ENCODE measurements at places on chromosomes 7 and 10.

GRCh38 chr10:16765509-16766375 is 51.5 kb downstream of the RSU1 start:
- no peak for DNase-seq

GRCh38 chr10:80211786-80212185 is 6.4 kb upstream of the ANXA11 start:
- DNase-seq, result no peak

GRCh38 chr10:133276435-133277201 is at the start of gene ADAM8:
Gene ADAM8, minus strand, starts transcription at chr10:133276868. Its CDS starts 51 bp downstream, at chr10:133276817.
- peak; percentile 48 for DNase-seq

DNA sequence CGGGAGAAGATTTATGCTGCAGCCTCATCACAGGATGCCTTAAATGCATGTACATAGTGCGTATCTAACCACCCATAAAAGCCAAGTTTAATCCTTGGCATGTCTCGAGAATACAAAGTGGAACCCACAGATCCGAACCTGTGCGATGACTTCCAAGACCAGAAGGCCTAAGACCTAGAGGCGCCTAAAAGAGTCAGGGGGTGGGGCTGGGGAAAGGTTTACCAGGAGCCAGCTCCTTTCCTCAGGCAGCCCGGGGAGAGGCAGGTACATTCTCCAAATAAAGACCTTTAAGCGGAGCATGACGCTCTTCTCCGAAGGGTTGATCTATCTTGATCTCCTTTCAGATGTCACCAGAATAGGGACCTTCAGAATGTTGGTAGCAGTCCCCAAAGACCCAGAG is 9.7 kb downstream of the SP8 start:
- DNase-seq, result no peak

GRCh38 chr7:83005410-83005809 is 157.3 kb downstream of the PCLO start:
- no peak for DNase-seq

- DNase-seq, result no peak
Measured at GRCh38 chr10:25641595-25641994, 292.4 kb upstream of the MYO3A start.

DNA sequence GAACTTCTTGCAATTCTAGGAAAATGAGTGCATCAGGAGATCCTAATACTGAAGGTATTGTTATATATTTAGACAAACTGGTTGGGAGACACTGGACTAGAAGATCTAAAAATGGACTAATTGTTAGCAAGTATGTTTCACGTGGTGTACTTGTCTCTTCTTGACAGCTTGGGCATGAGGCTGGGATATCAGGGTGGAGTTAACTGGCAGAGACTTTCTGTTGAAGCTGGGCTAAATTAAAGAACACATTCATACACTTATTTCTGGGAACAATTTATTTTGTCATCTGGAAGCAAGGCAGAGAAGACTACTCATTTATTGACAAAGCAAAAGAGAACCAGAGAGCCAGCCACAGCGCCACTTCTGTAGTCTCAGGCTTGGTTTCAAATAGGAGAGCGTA is 25.9 kb downstream of the TYW1 start:
- no peak for DNase-seq

- no peak for DNase-seq
Measured at GRCh38 chr7:24472093-24472492, 101.2 kb upstream of the PALS2 start.

GRCh38 chr7:20793694-20794394 is 7.2 kb upstream of the SP8 start:
- DNase-seq, result no peak

- no peak for DNase-seq
Measured at GRCh38 chr10:74151879-74152722, 1.1 kb downstream of the ADK start.

DNA sequence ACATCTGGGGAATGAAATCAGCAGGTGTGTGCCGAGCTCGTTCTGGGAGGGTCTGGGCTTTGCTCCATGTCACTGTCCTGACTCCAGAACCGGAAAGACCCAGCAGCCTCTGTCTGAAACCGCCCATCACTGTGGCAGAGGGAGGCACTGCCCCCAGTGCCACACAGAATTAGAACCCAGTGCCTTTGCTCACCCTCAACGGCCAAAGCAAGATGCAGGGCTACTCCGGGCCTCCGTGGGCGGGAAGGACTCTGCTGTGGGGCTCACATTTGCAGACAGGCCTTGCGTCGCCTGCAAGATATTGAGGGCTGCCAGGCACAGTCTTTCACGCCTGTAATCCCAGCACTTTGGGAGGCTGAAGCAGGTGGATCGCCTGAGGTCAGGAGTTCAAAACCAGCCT is 219.2 kb upstream of the PPP2R2D start:
- no peak for DNase-seq

DNA sequence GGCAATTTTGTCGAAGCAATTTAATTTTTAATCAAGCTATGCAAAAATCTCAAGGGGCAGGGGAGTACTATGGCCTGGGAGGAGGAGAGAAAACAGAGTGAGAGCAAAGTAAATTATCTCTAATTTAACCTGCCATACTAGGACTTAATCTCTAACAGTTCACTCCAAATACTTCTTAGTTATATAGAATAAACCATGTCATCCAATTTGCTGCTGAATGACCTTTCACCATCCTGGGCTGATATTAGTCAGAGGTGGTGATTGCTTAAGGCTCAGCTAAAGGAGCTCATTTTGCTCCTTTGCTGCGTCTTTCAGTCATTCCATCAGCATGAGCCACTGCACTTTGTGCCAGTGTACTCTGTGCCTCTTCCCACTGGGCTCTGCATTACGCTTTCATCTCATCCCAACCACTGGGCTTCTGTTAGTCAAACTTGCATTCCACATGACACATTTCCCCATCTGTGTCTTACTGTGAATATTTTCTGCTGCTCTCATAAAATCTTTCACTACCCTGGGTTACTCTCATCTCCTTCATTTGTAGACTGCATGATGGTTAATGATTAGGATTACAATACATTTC is 84.3 kb downstream of the CD36 start:
- no peak for DNase-seq

- no peak for DNase-seq
Measured at GRCh38 chr10:129063877-129064276, 403.2 kb upstream of the MGMT start.

GRCh38 chr7:77426521-77427051 is 10.4 kb upstream of the GSAP start:
- DNase-seq, result no peak

- no peak for DNase-seq
Measured at GRCh38 chr10:11003679-11004078, 14.0 kb upstream of the CELF2 start.

DNA sequence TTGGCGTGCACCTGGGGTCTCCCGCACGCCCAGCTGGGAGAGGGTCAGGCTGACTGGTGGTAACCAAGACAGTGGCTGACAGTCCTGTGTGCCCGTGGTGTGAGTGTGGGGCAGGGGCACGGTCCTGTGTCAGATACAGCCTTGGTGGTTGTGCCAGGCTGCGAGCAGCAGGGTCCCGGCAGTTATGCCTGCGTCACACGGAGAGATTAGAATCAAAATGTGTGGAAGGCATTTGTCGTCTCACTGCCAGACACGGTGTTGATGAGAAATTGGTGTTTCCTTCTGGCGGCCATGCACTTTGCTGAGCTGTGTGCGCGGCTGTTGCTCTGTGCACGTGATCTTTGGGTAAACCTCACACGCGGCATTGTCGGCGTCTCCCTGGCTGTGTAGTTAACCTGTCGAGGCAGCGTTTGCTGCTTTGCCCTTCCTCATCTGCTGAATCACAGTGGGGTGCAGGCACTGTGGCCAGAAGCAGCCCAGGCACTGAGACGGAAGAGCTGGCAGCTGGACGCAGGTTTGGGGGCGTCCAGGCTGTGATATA is 87.7 kb downstream of the NKX6-2 start:
- DNase-seq, result no peak

DNA sequence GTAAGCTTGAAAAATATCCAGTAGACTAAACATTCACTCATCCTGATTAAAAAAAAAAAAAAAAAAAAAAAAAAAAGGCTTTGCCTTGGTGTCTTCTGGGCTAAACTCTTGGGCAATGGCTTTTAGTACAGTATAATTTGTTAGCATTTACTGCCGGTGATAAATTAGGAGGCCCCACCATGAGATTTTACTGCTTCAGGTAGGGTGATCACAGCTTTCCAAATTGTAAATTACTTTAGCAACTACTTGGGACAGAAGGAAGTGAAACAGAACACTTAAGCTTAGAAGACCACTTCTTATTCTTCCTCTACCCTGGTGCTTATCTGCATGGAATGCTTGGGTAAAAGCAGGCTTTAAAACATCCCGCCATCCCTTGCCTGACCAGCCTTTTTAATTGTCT is 152.1 kb downstream of the HIBADH start:
- DNase-seq, result no peak

DNA sequence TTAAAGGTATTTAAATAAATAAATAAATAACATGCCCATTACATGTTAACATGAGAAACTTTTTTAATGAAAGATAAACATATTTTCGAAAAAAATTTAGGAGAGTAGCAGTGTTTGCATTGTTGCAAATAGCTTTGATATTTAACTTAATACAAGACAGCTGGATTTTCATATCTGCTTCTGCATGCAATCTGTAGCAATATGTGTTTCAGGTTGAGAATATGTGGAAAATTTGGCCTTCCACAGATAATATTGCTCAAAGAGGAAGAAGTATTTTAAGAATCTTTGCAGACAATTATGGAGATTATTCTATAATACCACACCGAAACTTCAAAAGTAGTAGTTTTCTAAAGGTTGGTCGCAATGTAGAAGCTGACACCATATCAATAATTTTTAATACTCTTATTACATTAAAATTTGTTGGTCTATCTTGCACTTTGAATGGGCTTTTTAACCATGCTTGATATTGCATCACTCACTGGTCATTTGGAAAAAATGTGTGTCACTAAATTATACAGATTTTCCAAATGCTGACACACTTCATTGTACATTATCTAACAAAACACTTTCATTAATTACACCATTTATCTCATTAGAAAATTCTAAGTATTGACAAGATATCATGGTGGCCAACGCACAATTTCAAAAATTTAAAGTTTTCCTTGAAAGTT is 229.8 kb upstream of the HDAC9 start:
- DNase-seq, result no peak

- no peak for DNase-seq
Measured at GRCh38 chr7:123682690-123683089, 27.0 kb downstream of the LMOD2 start.

GRCh38 chr10:24009736-24010135 is 199.2 kb upstream of the KIAA1217 start:
- DNase-seq, result no peak

DNA sequence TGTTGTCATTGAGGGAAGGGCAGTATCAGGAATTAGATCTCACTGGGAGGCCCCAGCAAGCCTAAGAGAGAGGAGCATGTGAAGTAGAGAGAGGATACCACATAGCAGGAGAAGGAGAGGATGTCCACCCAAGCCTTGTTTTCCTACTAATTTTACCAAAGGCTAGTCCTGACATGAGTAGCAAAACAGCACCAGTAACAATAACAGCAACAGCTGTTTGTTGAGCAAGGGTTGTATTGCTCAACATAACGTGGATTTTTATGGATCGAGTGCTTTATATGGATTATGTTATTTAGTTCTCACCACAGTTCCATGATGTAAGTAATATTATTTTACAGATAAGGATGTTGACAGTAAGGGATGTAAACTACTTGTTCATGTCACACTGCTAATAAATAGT is 135.2 kb upstream of the DLX6 start:
- no peak for DNase-seq

DNA sequence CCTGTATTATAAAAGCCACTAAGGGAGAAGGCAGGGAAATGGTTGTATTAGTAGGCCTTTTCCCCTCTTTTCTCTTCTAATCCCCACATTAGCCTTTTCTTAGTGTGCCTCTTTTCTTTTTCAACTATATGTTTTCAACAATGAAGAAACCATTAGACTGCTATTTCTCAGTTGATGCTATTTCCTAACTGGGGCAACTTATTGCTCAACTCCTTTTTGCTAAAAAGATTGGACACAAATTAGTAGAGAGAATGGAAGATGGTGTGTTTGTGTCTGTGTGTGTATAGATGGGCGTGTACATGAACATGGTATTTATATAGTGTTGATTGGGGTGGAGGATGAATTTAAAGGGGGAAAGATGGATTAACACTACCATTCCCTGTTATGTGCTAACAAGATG is 28.4 kb downstream of the TBC1D12 start:
- no peak for DNase-seq

DNA sequence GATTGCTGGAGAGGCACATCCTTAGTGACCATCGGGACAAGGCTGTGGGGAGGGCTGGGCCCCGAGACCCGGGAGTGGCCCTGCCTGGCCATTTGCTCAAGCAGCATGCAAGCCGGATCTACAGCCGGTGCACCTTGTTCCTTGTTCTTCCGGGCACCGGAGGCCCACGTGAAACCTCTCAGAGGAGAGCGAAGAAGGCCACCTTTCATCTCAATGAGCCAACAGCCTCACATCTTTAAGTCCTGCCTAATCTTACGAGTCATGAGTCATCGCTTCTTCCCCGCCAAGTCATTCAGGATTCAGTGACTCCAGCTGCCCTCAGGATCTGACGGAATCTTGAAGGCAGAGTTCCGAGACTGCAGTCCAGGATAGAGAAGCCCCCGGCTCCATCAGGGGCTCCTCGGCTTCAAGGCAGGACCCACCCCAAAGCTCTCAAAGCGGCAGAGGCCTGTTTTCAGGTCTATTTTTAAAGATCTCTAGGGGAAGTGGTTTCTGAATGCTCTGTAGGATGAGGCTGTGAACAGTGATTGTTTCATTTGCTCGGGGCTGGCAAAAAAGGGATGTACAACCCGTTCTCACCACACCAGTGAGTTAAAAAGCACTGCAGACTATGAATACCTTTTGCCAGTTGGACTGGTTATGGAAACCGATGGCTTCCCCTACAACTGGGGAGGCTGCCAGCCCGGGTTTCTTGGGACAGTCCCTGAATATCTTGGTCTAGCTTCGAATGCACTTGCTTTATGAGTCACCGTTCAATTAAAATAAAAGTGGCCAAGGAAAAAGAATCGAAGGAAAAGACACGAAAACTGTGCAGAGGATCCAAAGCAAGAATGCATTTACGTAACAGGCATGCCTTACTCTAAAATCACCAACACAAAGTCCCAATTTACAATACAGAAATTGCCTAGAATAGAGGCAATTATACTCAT is 57.2 kb upstream of the ECHDC3 start:
- DNase-seq, result peak; percentile 46

GRCh38 chr7:25926891-25927625 is 224.9 kb upstream of the NFE2L3 start:
- no peak for DNase-seq

GRCh38 chr7:47148536-47149207 is 433.2 kb downstream of the TNS3 start:
- DNase-seq, result no peak

DNA sequence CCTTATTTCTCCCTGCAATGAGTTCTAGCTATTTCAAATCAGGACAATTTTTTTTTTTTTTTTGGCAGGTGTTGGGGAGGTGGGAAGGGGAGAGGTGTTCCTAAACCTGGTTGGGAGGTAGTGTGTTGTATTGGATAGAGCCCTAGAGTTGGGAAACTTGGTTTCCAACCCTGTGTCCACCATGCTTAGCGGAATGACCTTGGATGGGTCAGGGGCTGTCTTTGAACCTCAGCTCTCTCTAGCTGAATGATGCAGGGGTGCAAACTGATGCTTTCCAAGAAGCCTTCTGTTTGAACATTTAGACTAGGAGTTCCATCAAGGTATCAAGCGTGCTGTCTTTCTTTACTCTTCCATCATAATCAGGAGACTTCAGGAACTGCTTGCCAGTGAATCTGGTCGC is 332.2 kb downstream of the LRMDA start:
- DNase-seq, result no peak

Measured in activated CD4-positive, alpha-beta T cell treated with anti-CD3 and anti-CD28 coated beads for 1 hour (primary cell).